ENCODE measurements at places on chromosomes 5 and 9. TPM values are rescaled to one million over a fixed set of nuclear protein-coding genes. Genes with fewer than 3 reads are reported as not detected.

GRCh38 chr5:61640179-61641021 lies 308.3 kb downstream of the ZSWIM6 start:
- H3K27ac ChIP-seq: no peak overlapping the region
- H3K36me3 ChIP-seq: no peaks in the 10 kb centered on the region
- no peak for DNase-seq

DNA sequence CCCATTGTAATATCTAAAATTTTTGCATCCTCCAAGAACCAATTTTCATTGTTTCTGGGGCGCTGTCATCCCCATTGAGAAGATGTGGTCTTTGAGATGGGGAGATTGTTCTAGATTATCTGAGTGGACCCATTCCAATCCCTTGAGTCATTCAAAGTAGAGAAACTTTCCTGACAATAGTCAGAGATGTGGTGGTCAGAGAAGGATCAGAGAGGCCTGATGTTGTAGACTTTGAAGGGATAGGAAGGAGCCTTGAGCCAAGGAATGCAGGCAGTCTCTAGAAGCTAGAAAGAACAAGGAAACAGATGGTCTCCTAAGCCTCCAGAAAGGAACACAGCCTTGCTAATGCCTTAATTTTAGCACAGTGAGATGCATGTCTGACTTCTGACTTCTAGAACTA lies 80.4 kb downstream of the TEK start:
- no peak overlapping the region for H3K4me3 ChIP-seq
- no peak overlapping the region for H3K27ac ChIP-seq
- H3K36me3 ChIP-seq: no peaks in the 10 kb centered on the region
- no peaks in the 10 kb centered on the region for H3K27me3 ChIP-seq
- peaks cover 17% of the 10 kb centered on the region for H3K4me1 ChIP-seq

DNA sequence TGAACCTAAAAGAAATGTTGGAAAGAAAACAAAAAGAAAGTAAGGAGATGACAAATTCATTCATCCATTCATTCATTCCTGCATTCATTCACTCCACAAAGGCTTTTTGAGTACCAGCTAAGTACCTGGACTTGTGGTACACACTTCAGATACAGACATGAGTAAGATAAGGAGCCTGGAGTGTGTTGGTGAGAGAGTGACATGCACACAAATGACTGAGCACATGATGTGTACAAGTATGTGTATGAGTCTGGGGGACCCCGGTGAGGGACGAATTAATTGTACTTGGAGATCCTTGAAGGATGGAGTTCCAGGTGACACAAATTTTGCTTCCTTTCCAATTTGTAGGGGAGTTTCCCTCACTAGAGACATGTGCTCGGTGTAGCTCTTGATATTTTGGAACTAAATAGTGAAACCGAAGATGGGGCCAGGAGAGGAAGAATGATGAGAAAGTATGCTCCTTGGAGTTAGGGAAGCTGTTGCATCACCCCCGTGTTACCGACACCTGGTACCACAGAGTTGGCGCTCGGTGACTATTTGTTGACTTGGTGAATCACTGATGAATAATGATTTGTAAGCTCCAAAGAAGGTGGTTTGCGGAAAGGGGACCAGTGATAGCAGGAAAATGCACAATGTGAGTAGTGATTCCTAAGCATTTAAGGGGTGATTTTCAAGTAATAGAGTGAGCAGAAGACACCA lies 509.8 kb downstream of the CCDC171 start:
- H3K36me3 ChIP-seq: no peaks in the 10 kb centered on the region
- H3K4me1 ChIP-seq: no peaks in the 10 kb centered on the region
- no peak for DNase-seq
- no peak overlapping the region for H3K4me3 ChIP-seq
- H3K27ac ChIP-seq: no peak overlapping the region

The SLC6A3 gene
- 0.09 TPM for total RNA-seq

- DNase-seq: peak; percentile 67
- peaks cover 8% of the 10 kb centered on the region for H3K4me1 ChIP-seq
- H3K27me3 ChIP-seq: no peaks in the 10 kb centered on the region
- H3K27ac ChIP-seq: no peak overlapping the region
Measured at GRCh38 chr9:114285166-114285867, 37.6 kb upstream of the ORM1 start.

GRCh38 chr5:133830281-133830680 lies 138.1 kb downstream of the C5orf15 start:
- no peaks in the 10 kb centered on the region for H3K4me1 ChIP-seq
- no peak for DNase-seq
- H3K4me3 ChIP-seq: no peak overlapping the region
- no peaks in the 10 kb centered on the region for H3K36me3 ChIP-seq

The TRAF1 gene
- total RNA-seq: 11.9 TPM

- DNase-seq: no peak
- H3K36me3 ChIP-seq: no peaks in the 10 kb centered on the region
- H3K4me3 ChIP-seq: peak overlapping the region; percentile 83
- H3K4me1 ChIP-seq: peaks cover 35% of the 10 kb centered on the region
- H3K27ac ChIP-seq: no peak overlapping the region
Measured at GRCh38 chr9:4792054-4792571, 631 bp upstream of the RCL1 start.
